Lung (tissue), 17 donors: ENCODE measurements at places on chromosomes 6 and 20. TPM values are rescaled to one million over a fixed set of nuclear protein-coding genes. Genes with fewer than 3 reads are reported as not detected.
A peak's percentile ranks its signal among the peaks of the same experiment; 100 is the strongest.

DNA sequence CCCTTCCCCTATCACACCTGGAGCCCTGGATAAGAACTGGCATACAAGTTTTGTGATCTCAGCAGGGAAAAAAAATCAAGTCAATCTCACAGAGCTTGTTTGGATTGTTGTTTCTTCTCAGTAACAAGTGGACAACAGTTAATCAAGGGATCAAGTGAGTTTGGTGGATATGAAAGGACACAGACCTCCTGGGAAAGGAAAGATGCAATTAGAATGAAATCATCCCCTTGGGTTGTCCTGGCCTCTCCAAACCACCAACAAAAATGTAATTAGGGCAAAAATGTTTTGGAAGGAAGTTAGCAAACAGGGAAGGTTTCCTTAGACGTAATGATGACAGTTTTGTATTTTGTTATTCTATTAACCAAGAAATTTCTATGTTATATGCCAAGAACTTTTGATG is 99.1 kb upstream of the PRDM1 start:
- no peak for DNase-seq

DNA sequence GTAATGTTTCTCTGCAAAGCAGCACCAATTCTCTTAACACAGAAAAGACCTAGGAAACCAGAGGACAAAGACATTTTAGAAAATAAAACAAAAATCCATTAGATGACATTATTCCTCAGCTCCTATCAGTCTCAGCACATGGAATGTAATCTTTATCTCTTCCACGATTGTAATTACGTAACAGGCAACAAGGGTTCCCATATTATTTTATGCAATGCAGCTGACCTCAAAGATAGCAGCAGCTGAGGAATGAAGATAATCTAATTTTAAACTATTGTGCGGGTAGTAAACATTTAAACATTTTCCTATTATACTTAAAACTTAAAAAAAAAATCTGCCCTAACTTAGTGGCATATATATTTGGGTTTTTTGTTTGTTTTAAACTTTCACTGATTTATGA is 33.0 kb upstream of the PTCHD4 start:
- peak; percentile 21 for DNase-seq

GRCh38 chr6:13096084-13096483 is 232.3 kb downstream of the TBC1D7 start:
- DNase-seq: no peak

DNA sequence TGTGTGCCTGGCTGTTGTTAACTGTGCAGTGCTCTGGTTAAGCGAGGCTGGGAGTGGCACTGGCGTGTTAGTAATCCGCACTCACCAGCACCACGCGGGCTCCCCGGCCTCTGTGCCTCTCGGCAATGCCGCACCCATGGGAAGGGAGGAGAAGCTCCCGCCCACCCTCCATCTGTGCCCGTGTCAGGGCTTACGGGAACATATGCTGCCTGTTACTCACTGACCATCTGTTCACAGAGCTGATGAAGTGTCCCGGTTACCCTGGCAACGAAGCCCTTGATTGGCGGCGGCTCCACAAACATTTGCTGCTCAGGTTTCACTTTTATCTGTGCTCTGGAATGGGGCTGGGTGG is 114.7 kb downstream of the PSMB1 start:
- DNase-seq: peak; percentile 97

GRCh38 chr6:131038597-131039344 is 24.3 kb downstream of the EPB41L2 start:
- peak; percentile 80 for DNase-seq

DNA sequence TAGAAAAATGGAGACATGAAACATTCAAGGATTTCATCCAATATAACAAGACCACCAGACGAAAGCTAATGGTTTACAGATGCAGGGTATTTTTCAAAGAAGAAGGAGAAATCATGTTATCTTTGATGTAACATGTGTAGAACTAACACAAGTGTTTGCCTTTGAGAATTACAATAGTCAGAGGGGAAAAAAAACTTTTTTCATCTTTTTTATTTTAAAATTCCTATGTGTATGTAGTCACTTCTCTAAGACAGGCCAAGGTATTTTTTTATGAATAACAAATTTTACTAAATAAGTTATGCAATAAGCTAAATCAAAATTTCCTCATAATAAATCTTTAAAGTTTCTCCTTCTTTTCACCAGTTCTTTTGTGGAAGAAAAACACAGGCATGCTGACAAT is 161.4 kb downstream of the PDE7B start:
- no peak for DNase-seq

- no peak for DNase-seq
Measured at GRCh38 chr6:105492706-105493673, 90.1 kb upstream of the PREP start.

DNA sequence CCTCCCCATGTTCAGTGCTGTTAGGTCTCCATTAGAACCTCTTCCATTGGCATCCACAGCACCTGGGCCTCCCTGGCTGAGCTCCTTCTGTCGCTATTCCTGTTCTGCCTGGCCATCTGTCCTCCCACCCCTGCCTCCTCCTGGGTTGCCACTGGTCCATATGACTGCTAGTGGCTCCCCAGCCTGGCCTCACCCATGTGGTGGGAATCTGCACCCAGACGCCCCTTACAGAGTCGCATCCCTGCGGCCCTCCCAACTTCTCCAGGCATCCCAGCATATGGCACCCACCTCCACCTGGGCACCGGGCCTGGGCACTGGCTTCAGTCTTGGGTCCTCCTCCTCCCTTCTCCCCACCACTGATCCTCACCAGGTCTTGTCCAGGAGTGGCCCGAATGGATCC is 7.7 kb downstream of the CDC25B start:
- DNase-seq: no peak

The NMBR gene
- total RNA-seq: 0.23 TPM

The BNIP5 gene
- 0.09 TPM for total RNA-seq

The BANF2 gene
- total RNA-seq: not detected

The NOTCH4 gene
- 43.0 TPM for total RNA-seq

The MCHR2 gene
- not detected for total RNA-seq

The DDAH2 gene
- total RNA-seq: 80.0 TPM

The BCAS4 gene
- total RNA-seq: 4.7 TPM

The UBE2C gene
- 2.5 TPM for total RNA-seq
